ENCODE measurements at places on chromosomes 1 and 21. TPM values are rescaled to one million over a fixed set of nuclear protein-coding genes. Genes with fewer than 3 reads are reported as not detected.

GRCh38 chr1:55255901-55256300 is 40.7 kb upstream of the USP24 start:
- no peak for DNase-seq

DNA sequence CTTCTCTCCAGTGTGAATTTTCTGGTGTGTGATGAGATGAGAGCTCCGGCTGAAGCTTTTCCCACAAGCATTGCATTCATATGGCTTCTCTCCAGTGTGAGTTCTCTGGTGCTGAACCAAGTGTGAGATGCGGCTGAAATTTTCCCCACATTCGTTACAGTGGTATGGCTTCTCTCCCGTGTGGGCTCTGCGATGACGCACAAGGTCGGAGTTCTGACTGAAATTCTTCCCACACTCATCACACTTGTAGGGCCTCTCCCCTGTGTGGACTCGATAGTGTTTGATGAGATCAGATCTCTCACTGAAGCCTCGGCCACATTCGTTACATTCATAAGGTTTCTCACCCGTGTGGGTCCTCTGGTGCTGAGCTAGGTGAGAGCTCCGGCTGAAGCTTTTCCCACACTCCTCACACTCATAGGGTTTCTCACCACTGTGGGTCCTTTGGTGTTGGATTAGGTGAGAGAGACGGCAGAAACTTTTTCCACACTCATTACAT is 7.4 kb downstream of the ZNF436 start:
- DNase-seq: no peak

GRCh38 chr1:28247612-28248272 is 11.6 kb upstream of the SESN2 start:
- no peak for DNase-seq

DNA sequence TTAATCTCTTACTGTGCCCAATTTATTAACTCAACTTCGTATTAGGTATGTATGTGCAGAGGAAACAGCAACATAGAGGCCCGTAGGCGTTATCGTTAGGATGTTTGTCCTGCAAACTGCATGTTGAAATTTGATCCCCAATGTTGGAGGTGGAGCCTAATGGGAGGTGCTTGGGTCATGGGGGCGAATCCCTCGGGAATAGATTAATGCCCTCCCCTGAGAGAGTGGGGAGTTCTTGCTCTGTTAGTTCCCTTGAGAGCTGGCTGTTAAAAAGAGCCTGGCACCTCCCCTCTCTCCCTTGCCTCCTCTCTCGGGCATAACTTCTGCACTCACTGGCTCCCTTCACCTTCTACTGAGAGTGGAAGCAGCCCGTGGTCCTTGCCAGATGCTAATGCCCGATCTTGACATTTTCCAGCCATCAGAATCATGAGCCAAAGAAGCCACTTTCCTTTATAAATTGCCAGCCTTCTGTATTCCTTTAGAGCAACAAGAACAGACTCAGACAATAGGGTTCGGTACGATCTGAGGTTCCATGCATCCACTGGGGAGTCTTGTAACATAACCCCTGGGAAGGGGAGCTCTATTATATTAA is 149.0 kb upstream of the RAB4A start:
- DNase-seq: no peak

- no peak for DNase-seq
Measured at GRCh38 chr1:181062836-181063428, 25.6 kb upstream of the IER5 start.

GRCh38 chr1:35768350-35769187 is 1.2 kb downstream of the CLSPN start:
- no peak for DNase-seq

GRCh38 chr1:31559715-31560114 is 16.6 kb upstream of the TINAGL1 start:
- no peak for DNase-seq

GRCh38 chr1:24925082-24925779 is 4.8 kb downstream of the RUNX3 start:
- DNase-seq: no peak

DNA sequence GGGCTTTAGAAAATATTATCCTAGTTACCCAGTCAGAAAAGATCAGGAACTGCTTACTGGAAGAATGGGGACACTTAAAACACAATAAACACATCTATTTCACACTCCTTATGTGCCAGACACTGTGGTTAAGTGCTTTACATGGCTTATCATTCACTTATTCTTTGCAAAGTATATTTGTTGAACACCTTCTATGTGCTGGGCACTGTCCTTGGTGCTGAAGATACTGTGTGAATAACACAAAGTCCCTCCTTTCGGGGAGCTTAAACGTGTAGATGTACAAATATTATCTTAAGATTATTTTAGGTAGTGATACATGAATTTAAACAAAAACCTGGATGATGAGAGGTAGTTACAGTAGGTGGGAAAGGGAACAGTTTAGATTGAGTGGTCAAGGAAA is 169.3 kb downstream of the ST6GALNAC5 start:
- no peak for DNase-seq

GRCh38 chr1:231781892-231782291 is 155.3 kb downstream of the DISC1 start:
- DNase-seq: no peak

DNA sequence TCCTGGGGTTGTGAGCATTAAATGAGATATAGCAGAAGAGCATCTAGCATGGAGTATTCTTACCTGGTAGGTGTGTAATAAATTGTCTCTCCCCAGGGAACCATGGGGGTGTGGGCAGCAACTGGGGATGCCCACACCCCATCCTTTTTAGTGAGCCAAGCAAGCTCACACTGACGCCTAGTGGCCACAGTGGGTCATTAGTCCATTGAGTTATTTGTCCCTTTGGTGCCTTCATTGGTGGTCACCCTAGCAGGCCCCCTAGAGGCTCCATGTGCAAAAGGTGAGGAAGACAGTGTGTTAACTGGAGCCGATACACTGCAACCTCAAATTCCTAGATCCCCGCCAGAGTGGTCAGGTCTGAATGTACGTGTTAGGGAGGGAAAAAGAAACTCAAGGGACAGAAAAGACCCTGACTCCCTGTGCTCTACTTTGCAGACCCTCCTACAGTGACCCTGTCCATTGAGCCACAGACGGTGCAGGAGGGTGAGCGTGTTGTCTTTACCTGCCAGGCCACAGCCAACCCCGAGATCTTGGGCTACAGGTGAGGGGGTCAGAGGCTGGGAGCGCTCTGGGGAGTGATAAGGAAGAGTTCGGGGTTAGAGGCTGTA is 93.3 kb upstream of the CD1D start:
- DNase-seq: no peak

DNA sequence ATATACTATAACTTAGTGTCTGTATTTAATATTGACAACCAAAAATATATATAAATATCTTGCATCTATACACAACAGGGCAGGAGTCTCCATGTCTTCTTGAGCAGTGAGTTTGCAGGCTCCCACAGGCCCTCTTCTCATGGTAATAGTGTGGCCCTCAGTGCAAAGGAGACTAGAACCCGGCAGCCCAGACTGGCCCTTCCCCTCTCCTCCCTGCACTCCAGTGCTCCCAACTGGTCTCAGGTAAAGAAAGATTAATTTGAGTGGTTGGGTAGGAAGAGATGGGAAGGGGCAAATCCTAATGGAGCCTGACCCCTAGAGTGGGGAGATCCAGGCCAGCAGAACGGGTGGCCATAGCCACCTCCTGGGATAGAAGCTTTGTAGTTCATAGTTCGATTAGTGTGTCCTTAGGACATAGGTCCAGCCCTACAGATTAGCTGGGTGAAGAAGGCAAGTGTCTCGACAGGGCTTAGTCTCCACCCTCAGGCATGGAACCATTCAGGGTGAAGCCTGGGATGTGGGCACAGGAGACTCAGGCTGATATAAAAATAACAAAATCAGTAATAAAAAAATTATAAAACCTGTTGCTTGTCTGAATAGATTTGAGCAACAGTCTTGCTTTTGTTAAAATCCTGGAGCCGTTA is 32.3 kb downstream of the SLC2A1 start:
- no peak for DNase-seq

- DNase-seq: no peak
Measured at GRCh38 chr1:113135460-113135859, 62.5 kb downstream of the LRIG2 start.

GRCh38 chr1:7258589-7259135 is 473.4 kb downstream of the CAMTA1 start:
- DNase-seq: no peak

GRCh38 chr1:89957107-89957506 is 37.8 kb upstream of the ZNF326 start:
- no peak for DNase-seq

DNA sequence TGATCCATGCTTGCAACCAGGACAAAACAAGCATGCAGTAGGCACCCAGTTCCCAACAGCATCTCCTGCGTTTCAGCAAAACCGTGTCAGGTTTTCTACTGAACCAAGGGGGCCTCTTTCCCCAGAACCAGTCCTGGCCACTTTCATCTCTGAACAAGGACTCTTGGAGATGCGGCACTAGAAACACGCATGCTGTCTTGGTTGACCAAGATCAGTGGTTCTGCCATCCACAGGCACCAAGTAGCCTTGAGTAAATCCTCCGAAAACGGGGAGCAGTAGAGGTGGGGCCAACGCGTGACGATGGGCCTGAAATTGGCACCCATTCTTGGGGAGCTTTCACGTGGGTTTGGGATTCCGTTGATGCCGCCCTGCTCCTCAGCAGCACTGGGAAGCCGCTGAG is 62.5 kb upstream of the AJAP1 start:
- no peak for DNase-seq

- no peak for DNase-seq
Measured at GRCh38 chr1:187092104-187092503, 263.4 kb downstream of the PLA2G4A start.

- no peak for DNase-seq
Measured at GRCh38 chr1:22886211-22886610, 86.5 kb downstream of the LACTBL1 start.

- no peak for DNase-seq
Measured at GRCh38 chr1:232768793-232769192, 36.4 kb upstream of the MAP10 start.

GRCh38 chr1:53621144-53621543 is 117.8 kb downstream of the GLIS1 start:
- DNase-seq: peak; percentile 39

- DNase-seq: no peak
Measured at GRCh38 chr1:42453386-42453785, 2.4 kb downstream of the ZMYND12 start.

- peak; percentile 22 for DNase-seq
Measured at GRCh38 chr21:44253832-44254710, 7.6 kb downstream of the DNMT3L start.

DNA sequence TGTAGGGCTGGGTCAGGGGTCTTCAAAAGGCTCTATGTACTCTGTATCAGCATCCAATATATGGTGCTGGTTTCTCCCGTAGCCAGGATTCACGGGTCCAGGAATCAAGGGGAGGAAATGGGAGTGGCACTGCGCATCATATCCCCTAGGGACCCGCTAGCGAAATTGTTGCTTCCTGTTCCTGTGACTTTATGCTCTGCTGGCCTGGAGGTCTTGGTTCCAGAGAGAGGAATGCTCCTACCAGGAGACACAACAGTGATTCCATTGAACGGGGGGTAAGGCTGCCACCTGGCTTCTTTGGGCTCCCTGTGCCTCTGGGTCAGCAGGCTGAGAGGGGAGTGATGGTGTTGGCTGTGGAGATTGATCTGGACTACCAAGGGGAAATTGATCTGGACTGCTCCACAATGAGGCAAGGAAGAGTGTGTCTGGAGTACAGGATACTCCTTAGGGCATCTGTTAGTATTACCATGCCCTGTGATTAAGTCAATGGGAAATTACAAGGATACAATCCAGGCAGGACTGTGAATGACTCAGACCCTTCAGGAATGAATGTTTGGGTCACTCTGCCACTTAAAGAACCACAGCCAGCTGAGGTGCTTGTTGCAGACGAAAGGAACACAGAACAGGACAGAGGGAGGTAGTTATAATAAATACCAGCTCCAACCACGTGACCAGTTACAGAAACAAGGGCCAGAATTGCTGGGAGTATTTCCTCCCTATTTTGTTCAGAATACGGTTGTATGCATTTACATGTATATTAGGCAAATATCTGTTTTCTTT is 10.2 kb downstream of the SPSB1 start:
- no peak for DNase-seq

ERVH48-1 gene
- not detected for total RNA-seq

KIF14 gene
- total RNA-seq: 0.26 TPM

PRPF38B gene
- total RNA-seq: 48.9 TPM

ST6GALNAC3 gene
- 11.7 TPM for total RNA-seq

MARK1 gene
- total RNA-seq: 34.8 TPM

APOBEC4 gene
- not detected for total RNA-seq

RNASEL gene
- 15.0 TPM for total RNA-seq

BARHL2 gene
- total RNA-seq: not detected

SPRR2F gene
- total RNA-seq: not detected

LCA5L gene
- total RNA-seq: 3.0 TPM

C1QC gene
- 85.3 TPM for total RNA-seq

FAM151A gene
- total RNA-seq: not detected

TDRD5 gene
- 1.0 TPM for total RNA-seq
